ENCODE measurements at places on chromosomes 16 and 17. TPM values are rescaled to one million over a fixed set of nuclear protein-coding genes. Genes with fewer than 3 reads are reported as not detected.

Gene CHD9NB
- polyA plus RNA-seq = 0.89 TPM

Gene CDR2L
- 9.3 TPM for polyA plus RNA-seq

DNA sequence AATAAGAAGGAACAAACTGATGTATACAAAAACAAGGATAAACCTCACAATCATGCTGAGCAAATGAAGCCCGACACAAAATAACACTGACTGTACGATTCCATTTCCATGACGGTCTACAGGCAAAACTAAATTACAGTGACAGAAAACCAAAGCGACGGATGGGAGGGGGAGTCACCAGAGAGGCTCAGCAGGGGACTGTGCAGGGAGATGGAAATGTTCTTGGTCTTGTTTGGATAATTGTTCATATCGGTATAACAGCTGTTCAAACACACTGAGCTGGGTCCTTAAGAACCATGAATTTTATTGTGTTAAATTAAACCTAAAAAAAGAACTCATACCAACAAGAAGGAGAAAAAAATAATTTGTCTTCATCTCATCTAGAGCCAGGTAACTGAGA lies 97.8 kb downstream of the NXN start:
- no peak overlapping the region for H3K4me3 ChIP-seq
- H3K27me3 ChIP-seq = no peaks in the 10 kb centered on the region
- H3K4me1 ChIP-seq = peaks cover 44% of the 10 kb centered on the region
- H3K27ac ChIP-seq = no peak overlapping the region

DNA sequence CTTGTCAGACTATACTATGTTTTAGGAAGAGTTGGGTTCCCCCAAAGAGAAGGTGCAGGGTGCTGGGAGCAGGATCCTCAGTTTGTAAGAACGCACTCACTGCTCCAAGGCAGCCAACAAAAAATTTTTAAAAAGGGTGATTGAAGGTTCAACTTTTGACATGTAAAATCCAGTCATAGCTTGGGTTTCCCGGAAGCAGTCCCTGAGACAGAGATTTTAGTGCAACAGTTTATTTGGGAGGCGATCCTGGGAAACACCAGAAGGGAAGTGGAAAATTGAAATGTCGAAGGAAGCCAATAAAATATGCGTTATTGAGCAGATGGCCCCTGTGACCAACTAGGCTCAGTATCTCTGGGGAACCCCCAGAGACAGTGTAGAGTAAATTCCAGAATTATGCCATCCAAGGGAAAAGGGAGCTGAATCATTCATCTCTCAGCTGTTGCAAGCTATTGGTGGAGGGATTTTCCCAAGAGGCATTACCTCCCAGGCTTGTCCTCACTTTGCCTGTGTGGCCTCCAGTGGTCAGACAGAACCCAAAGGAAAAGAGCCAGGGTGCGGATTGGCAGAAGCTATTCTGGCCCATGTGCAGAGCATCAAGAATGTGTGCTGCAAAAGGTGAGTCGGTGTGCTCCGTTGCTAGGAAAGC lies 72.9 kb downstream of the HS3ST3B1 start:
- DNase-seq = no peak
- no peak overlapping the region for H3K4me3 ChIP-seq
- H3K36me3 ChIP-seq = no peaks in the 10 kb centered on the region
- H3K4me1 ChIP-seq = no peaks in the 10 kb centered on the region
- H3K27ac ChIP-seq = no peak overlapping the region

DNA sequence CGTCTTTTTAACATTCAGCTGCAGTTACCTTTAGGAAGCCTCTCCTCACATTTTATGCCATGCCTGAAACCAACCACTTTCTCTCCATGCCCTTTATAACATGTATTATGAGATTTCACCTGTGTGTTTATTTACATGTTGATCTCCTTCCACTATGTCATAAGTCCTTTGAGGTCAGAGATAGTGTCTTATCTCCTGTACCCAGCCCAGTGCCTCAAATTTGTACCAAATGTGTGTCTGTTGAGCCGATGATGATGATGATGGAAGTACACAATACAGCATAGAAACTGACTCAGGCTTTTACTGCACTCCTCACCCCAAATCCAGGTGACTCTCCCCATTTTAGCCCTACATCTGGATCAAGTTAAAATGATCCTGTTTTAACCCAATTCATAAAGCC lies 179.5 kb upstream of the CACNG5 start:
- DNase-seq = no peak
- H3K27ac ChIP-seq = peak overlapping the region; percentile 73
- no peaks in the 10 kb centered on the region for H3K27me3 ChIP-seq
- no peak overlapping the region for H3K4me3 ChIP-seq
- H3K36me3 ChIP-seq = no peaks in the 10 kb centered on the region

DNA sequence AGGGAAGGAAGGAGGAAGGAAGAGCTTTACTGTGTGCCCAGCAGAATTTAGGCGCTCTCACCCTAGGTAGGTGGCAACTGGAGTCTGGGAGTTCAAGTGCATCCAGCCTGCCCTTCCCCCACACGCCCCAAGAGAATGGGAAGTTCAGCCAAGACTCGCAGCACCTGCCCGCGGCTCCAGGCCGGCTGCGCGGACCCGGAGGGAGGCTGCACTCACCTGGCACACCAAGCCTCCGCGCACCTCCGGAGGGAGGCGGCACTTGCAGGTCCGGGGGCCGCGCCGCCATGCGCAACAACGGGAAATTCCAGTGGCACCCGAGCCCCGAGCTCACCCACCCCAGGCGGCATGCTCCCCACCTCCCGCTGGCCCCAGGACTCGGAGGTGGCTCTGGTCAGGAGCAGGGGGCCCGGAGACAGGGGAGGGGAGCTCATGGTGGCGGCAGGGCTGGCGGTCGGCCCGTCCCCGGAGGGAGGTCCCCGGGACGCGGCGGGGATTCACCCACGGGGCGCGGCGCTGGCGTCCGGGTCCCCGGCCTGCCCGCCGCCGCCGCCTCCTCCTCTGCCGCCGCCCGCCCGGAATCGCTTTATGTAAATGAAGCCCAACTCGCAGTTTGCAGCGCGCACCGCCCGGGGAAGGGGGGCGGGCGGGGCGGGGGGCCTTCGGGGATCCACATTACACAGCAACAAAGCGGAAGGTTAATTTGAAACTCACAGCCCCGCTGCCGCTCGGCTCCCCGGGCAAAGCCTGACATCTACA lies at the start of gene ZFHX3:
Gene ZFHX3 (minus strand): TSS at position 593 of the 756 bp plus-strand sequence. CDS start 87,983 bp downstream, outside the sequence.
- H3K27ac ChIP-seq = peak within 1 kb of the TSS; percentile 21
- peaks cover 12% of the 10 kb centered on the region for H3K4me1 ChIP-seq

DNA sequence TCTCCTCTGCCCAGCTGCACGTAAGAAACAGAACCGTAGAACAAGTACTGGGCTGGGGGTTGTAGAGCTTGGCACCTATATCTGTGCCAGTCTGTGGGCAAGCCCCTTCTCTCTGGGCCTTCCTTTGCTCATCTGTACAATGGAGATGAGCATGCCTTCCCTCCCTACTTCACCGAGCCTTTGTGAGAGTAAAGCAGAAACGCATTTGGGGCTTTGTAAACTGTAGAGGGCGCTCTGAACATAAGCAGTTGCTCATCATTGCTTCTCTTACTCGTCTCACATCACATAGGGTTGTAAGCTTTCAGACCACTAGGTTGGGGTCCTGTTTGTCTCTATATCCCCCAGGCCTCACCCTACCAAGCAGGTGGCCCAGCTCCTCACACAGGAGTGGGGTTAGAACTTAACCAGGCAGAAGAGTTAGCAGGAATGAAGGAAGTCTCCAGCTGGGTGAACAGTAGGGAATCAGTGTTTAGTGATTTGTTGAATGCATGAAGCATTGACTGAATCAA lies 15.1 kb downstream of the SAMD14 start:
- H3K27ac ChIP-seq = no peak overlapping the region
- peaks cover 15% of the 10 kb centered on the region for H3K4me1 ChIP-seq
- no peak overlapping the region for H3K4me3 ChIP-seq

All from keratinocyte (primary cell).